Activated CD4-positive, alpha-beta T cell treated with anti-CD3 and anti-CD28 coated beads, Interleukin-2, amount 50 U/mL, for 48 hours (primary cell): ENCODE measurements at places on chromosomes 3 and 15.

DNA sequence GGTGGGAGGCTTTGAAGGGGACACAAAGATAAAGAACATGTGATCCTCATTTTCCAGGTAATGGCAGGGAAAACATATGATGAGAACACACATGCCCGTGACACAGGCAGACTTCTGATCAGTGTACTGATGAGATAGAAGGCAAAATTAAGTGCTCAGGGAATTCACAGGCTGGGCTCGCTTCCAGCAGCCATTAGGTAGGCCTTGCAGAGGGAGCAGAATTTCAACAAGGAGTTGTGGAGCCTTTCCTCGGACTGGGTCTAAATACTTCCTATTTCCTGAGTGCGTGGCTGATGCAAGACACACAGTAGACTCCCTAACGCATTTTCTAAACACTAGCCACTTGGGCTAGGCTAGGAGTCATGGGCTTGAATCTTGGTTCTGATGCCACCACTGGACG is 74.0 kb upstream of the ETV5 start:
- DNase-seq, result no peak

GRCh38 chr3:11138371-11138770 is 15.9 kb upstream of the HRH1 start:
- no peak for DNase-seq

GRCh38 chr15:31330836-31331235 is 4.2 kb downstream of the KLF13 start:
- DNase-seq, result no peak

- no peak for DNase-seq
Measured at GRCh38 chr3:183255348-183255730, 2.3 kb downstream of the B3GNT5 start.

DNA sequence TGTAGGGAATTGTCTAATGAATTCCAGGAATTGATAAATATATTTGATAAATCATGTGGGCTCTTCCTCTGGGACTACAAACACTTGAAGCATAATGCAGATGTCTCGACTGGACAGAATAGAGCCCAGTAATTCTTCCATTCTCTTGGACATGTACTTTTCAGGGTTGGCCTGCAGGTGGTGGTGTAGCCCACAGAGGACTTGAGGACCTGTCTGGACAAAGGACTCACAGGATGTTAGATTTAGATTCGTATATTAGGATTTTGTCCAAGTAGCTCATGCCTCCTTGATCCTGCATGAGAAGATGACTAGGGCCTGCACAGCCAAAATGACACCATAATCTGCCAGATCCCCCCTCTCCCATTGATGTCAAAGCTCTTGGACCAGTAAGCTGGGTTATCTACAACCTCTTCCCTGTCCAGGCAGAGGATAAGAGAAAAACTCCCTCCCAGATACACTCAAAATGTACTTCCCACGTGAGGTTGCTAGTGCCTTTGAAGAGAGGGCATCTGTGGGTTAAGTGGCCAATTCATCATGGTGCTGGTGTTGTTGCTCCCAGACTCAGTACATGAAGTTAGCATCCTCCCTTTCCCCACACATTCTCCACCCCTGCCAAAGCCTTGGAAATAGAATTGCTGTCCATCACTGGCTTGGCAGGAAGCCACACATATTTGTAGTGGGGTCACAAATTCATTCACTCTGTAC is 88.6 kb upstream of the ZNF280D start:
- peak; percentile 53 for DNase-seq

DNA sequence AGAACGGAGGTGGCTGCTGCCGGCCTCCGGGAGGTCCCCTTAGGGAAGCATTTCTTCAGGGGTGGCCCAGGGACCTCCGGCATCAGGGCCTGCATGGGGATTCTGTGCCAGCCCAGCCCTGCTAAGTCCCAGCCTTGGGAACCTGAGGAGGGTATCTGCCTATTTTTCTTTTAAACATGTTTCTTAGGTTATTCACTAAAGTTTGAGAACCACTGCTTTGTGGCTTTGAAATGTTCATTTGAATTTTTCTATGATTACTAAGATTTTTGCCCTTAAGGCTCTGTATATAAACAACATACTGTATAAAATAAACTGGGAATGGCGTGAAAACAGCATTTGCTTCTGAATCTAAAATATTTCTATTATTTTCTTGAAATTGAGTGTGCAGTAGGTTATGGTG is 24.4 kb downstream of the FAN1 start:
- DNase-seq, result no peak

DNA sequence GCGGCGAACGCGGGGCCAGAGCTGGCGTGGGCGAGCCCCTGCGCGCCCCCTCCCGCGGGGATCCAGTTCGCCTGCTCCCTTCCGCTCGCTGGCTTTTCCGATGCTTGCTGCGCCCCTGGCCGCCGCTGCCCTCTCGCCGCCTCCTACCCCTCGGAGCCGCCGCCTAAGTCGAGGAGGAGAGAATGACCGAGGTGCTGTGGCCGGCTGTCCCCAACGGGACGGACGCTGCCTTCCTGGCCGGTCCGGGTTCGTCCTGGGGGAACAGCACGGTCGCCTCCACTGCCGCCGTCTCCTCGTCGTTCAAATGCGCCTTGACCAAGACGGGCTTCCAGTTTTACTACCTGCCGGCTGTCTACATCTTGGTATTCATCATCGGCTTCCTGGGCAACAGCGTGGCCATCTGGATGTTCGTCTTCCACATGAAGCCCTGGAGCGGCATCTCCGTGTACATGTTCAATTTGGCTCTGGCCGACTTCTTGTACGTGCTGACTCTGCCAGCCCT is 721 bp downstream of the P2RY1 start:
- DNase-seq, result peak; percentile 4

DNA sequence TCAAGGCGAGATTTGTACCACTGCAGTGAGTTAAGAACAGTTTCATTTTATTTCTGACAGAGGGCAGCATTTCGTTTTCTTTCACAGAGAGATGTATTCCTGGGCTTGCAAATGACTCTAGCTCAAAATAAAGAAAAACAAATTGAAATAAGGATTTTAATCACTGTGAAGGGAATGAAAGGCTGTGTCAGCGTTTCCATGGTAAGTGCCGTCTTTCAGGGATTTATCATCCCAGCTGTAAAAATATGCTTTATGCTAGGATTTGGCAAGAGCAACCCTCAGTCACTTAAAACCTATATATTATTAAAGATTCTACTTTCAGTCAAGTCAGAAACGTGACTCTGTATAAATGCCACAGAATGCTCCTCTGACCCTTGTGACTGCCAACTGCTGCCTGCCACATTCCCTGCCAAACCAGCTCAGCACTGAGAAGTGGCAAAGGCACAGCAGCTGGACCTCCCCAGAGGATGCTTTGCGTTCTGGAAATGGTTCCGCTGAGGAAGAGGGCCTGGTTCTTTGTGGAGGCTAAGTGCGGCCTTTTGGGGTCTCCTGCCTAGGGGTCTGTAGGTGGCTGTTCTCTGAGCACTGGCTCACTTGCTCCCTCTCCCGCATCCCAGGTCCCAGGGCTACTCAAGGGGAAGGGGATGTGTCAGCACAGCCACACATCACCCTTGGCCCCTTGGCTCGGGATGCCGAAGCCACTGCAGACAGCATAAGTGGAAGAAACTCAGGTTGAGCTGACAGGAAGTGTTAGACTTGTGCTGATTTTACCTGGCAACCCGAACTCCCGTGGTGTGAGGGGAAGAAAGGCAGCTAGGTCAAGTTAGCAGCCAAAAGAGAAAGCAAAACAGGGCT is 56.6 kb upstream of the POMGNT2 start:
- DNase-seq, result peak; percentile 33

- DNase-seq, result no peak
Measured at GRCh38 chr3:129415378-129415777, 13.1 kb downstream of the EFCAB12 start.

GRCh38 chr3:107629566-107629965 is 106.8 kb downstream of the BBX start:
- DNase-seq, result no peak

GRCh38 chr15:71551566-71551965 is 258.8 kb upstream of the NR2E3 start:
- no peak for DNase-seq

DNA sequence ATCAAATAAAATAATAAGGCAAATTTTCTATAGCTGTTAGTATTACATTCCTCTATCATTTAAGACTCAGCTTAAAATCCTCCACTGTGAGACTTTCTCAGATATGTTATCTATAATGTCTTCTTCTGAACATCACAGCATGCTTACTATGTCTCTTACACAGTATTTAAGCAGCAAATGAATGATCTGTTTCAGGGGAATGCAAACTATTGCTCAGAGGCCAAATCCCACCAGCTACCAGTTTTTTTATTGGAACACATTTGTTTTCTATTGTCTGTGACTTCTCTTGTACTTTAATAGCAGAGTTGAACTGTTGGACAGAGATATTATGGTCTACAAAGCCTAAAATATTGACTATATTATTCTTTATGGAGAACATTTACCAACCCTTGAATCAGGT is 59.6 kb downstream of the C3orf38 start:
- DNase-seq, result no peak

DNA sequence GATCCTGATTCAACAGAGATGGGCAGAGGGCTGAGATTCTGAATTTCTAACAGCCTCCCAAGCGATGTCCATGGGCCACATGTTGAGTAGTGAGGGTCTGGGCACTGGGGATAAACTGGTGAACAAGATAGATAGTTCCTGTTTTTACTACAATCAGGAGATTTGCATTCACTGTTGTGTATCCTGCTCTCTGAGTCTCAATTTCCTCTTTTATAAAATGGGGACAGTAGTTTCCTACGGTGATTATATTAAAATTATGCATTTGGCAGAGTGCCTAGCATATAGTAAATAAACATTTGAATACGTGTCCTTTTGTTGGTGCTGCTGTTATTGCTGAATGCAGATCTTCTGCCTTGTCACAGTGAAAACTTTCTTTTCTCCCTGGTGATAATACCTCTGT is 102.5 kb downstream of the MYH15 start:
- DNase-seq, result no peak

- no peak for DNase-seq
Measured at GRCh38 chr3:71614869-71615268, 31.3 kb upstream of the FOXP1 start.

DNA sequence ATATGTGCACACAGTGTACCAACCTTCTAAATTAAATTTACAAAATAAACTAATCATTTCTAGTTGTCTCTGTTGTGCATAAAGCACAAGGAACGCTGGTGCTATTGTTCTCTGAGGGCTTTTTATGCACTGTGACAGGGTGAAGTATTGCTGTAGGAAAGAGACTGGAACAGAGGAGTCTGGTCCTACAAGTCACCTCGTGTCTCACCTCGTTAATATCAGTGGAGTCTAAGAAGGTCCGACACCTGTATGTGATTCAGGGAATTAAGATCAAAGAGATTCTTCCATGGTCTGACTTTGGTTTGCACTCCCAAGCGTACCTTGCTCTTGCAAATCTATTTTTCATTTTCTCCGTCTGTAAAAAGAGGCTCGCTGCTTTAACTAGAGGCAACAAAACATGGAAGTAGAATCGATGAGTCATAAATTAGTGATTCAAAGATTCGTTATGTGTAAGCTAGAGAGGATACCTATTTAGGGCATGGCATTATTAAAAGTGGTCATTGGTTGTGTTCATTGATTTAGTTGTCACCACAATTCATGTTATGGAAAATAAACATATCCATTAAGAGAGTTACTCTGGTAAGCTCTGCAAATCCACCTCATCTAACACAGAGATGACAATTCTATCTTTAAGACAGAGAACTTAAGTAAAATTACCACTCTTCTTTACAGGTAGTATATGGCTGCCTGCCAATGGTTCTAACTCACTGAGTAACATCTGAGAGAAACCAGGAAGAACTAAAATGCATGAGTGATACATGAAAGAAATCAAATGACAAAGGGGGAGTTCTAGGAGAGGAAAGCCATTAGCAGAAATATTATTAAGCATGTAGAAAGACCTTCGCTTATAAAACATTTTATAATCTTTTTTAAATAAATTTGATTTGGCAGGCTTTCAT is 219.4 kb upstream of the GBE1 start:
- DNase-seq, result no peak

DNA sequence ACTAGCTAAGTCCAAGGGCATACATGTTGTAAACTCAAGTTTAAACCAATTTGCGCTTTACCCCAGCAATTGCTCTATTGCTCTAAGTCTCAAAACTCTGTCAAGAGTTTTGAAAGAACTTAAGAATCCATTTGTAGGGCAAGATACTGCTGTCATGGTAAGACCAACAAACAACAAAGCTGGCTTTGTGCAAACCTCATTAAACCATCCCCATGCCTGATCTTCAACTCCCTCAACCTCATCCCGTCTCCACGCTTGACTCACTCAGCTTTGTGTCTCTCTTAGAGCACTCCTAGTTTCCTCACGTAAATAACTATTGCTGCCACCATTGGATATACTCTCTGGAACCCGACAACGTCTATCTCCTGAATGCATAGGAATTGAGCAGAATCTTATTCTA is 20.6 kb upstream of the ARHGEF26 start:
- no peak for DNase-seq

DNA sequence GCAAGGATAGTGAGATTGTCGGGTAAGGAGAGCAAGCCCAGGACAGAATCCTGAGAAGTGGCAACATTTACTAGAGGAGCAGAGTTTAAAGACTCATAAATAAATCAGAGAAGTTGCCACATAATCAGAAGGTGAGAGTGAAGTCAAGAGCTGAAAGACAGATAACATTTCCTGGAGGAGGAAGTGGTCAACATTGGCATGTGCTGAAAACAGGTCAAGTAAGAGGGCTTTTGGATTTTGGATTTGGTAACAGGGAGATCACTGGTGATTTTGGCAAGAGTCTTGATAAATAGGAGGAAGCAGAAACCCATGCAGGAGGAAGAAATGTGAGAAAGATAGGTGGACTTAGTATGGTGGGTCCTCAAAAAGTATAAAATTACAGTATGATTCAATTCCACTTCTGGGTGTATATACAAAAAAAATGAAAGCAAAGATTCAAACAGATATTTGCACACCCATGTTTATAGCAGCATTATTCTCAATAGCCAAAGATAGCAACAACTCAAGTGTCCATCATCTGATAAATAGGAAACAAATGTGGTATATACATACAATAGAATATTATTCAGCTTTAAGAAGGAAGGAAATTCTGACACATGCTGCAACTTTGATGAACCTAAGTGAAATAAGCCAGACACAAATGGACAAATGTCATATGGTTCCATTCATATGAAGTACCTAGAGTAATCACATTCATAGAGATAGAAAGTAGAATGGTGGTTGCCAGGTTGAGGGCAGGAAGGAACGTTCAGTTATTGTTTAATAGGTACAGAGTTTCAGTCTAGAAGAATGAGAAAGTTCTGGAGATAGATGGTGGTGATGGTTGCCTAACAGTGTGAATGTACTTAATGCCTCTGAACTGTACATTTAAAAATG is 27.3 kb upstream of the MBNL1 start:
- DNase-seq, result no peak
